ENCODE measurements at places on chromosomes 16 and 17. TPM values are rescaled to one million over a fixed set of nuclear protein-coding genes. Genes with fewer than 3 reads are reported as not detected.

DHRS7C gene
- total RNA-seq, result not detected

DPEP3 gene
- not detected for total RNA-seq

GRCh38 chr16:85316321-85316919, 204.1 kb upstream of the CIBAR2 start:
- DNase-seq, result peak; percentile 83

DNA sequence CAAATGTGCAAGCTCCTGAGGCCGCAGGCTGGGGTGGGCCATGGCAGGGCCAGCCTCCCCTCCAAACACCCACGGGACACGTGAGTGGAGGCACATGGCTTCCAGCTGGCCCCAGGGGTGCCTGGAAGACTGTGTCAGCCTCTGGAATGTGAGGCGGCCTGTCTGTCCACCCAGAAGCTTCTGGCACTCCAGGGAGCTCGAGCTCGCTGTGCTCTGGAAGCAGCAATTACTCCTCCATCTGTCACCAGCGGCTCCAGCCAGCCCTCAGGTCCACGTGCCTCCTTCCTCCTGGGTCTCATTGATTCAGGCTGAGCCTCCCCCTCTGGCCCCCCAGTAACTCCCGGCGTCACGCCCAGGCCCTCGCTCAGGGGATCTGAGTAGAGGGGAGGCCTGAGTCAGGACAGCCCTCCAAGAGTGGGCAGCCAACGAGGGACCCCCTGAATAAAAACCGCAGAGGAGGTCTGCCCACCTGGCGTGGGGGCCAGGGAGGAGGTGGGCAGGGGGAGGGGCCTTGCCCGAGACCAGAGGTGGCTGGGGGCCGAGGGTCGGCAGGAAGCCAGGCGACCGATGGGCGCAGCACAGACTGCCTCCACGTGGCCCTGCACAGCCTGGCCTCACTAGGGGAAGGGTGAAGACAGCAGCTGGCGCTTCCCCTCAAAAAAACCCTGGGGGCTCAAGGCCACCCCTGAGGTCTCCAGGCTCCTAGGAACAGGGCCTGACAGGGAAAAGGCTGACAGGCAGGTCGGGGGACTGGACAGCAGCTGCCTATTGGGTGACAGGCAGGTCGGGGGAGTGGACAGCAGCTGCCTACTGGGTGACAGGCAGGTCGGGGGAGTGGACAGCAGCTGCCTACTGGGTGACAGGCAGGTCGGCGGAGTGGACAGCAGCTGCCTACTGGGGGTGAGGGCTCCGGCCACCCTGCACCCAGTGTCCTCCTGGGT, 11.9 kb downstream of the PIEZO1 start:
- no peak for DNase-seq

TP53TG3C gene
- not detected for total RNA-seq

GRCh38 chr16:12061336-12062055, 85.0 kb downstream of the SNX29 start:
- no peak for DNase-seq

DNA sequence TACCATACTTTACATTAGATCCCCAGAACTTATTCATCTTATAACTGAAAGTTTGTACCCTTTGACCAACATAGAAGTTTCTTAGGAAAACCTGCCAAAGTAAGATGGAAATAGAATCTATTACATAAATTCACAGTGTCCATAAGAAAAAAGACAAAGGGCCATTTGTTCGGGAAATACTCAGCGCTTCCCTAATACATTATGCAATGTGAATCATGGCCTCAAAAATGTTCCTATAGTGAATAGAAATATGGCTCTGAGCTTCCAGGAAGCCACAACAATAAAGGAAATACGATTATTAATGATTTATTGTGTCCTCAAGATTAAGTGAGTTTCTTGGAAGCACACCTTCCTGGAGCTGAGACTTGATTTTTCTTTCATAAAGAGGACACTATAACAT, 51.5 kb downstream of the GPRC5B start:
- DNase-seq, result no peak

All from right lobe of liver (tissue), 6 donors.